ENCODE measurements at places on chromosomes 11 and 22.

GRCh38 chr11:20007386-20007785 lies 152.9 kb downstream of the DBX1 start:
- no peak for DNase-seq

DNA sequence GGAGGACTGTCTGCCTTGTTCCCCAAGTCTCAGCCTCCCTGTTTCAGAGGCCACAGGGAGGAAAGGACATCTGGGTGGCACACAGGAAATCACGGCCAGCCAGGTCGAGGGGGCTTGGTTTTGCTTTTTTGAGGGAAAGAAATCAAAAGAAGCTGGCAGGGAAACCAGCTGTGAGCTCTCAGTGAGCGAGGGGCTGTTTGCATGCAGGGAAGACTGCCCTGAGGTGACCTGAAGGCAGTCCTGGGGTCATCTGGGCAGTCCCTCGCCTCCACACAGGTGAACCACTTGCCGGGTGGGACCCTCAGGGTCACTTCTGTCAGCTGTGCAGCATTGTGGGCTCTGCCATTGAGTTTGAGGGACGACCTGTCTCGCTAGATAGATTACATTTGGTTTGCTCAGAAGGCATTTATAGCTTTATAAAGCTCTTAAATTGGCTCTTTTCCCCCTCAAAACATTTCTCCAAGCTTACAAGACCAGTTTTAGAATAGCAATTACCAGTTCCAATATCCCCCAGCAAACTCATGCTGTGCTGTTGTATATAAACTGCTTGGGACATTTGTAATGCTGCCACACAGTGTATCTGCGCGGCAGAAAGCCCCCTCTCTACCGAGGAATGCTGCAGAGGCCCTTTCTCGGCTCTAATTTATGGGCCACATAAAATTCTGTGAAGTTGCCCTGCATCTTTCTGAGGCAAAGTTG lies 28.3 kb downstream of the PKNOX2 start:
- DNase-seq = no peak

- peak; percentile 47 for DNase-seq
These were observed 423 bp upstream of the RTN3 start for GRCh38 chr11:63680834-63681320.

- no peak for DNase-seq
These were observed 15.3 kb upstream of the OR10V1 start for GRCh38 chr11:59728913-59729312.

Measured in CD4-positive, alpha-beta memory T cell (primary cell).